Activated T-helper 9 cell treated with anti-CD3 and anti-CD28 coated beads, Interleukin-2, amount 50 U/mL, for 16 hours (primary cell): ENCODE measurements at places on chromosomes 11 and 22.

- no peak for DNase-seq
Measured at GRCh38 chr22:47337161-47337621, 574.7 kb downstream of the TBC1D22A start.

DNA sequence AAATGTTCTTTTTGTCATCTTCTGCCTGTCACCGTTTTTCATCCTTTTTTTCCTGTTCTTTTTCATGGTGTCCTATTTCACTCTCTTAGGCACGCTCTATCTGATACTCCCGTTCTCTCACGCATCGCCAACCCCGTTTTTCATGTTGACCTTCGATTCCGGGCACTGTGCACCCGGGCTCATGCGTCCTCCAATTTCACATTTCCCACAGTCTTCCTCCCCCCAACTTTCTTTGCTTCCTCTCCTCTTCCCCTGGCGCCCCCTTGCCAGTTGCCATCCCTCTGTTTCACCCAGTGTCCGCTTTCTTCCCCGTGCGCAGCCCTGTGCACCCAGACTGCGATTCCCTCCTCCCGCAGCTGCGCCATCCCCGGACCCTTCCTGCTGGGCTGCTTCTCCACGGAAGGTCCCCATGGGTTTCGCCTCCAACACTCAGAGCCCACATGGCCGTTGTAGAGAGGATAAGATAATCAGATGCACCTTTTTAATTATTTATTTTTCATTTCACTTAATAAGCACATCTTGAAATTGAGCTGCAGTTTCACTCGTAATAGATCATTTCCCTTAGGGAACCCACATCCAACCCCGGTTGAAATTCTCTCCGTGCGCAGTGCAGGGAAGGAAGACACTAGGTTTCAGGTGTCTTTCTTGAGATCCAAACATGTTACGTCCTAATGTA, 791.1 kb downstream of the NTM start:
- DNase-seq: no peak

- DNase-seq: no peak
Measured at GRCh38 chr22:46833228-46833627, 70.8 kb downstream of the TBC1D22A start.

DNA sequence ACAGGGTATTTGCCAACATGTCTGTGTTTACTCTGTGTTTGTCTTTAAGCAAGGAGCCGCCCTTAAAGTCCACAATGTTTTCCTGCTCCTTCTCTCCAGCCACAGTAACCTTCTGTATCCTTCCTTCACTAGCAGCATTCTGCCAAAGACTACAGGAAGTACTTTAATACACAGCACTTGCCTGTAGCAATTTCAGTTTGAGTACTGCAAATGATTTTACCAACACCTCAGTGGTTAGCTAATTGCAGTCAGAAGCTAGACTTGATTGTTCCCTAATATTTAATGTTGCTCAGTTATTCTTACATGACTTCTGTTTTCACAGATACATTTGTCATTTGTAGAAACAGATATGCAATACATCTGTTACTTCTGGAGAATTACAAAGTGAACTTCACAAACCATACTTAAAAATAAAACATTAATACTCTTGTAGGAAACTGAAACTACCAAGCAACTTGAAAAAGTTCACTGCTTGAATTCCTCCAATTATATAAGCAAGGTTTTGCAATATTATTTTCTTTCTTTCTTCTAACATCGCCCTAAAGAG, 69.1 kb downstream of the FCHSD2 start:
- DNase-seq: no peak

DNA sequence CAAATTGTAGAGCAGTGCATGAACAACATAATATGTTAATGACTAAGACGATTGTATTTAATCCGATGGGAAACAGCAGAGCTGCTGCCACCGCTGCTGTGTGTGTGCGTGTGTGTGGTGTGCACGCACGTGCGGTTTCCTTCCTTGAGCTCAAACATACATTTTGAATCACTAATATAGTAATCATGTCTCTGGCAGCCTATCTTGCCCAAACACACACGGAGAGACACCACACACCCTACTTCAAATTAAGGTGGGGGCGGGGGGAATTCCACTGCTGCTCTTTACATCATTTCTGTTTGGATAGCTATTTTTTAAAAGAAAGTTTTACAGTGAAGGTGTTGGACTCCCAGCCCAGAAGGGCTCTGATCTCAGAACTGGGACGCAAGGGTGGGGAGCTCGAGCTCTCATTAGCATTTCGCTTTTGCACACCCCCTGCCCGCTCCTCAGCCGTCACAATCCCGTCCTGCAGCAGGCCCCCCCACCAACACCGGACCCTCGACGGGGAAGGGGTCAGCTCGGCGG, 651 bp upstream of the FAM83F start:
- DNase-seq: peak; percentile 19

DNA sequence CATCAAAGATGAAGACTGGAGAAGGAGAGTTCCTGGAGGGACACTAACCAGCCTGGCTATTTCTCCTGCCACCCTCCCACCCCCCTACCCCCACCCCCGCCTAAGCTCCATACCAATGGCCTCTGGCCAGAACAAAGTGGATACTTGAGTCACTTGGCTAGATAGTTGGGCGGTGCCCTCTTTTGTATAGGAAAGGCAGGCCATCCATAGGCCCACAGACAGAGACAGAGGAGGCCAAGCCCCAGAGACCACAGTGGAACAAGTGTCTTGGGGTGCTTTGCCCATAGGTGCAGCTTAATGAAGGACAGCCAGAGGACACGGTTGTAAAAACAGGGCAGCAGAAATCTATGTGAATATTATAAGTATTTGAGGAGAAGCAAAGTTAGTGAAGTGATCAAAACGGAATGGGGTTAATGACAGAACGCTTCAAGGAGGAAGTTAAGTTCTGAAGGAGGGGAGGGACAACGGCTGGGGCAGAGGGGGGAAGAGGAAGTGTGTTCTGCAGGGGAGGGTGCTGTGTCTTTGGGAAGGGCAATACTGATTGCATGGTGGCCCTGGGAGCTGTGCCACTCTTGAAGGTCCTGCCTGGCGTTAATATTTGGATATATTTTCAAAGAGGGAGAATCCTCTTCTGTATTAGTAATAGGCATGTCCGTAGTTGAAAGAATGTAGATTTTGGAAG, 32.7 kb downstream of the FLI1 start:
- DNase-seq: no peak

DNA sequence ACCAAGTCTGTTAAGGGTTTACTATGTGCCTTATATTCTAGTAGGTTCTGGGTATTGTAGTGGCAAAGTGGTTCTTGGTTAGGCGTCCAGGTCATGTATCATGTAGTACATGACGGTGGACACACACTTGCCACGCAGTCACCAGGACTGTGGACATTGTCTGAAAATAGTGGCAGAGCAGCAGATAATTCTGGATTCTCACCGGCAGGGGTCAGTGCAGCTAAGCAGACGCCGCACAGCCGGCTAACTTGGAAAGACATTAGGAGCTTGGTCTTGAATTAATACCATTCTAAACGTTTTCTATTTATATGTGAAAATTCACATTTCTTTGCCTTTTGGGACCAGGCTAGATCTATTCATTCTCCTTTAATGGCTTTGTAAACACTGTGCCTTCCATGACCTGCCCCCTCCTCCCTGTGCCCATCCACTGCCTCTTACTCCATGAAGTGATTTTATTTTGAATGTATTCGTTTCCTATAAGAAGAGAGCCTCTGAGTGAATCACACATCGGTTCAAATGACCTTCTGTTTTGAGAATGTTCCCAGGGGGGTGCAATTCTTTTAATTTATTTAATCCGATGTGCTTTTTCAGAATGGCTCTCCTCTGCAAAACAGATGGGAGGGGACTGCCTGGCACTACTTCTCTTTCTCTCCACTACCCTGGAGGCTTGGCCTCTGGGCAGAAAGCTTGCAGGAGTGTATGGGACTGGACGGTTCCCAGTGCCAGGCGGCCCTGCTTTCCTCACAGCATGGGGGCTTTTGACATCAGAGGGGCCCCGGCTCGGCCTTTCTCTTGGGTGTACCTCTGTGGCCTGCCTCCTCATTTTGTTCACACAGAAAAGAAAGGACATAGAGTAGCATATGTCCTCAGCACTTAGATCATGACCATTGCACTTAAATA, 378.0 kb downstream of the NTM start:
- DNase-seq: no peak

GRCh38 chr11:1893581-1894359, 2.1 kb upstream of the PRR33 start:
- no peak for DNase-seq

DNA sequence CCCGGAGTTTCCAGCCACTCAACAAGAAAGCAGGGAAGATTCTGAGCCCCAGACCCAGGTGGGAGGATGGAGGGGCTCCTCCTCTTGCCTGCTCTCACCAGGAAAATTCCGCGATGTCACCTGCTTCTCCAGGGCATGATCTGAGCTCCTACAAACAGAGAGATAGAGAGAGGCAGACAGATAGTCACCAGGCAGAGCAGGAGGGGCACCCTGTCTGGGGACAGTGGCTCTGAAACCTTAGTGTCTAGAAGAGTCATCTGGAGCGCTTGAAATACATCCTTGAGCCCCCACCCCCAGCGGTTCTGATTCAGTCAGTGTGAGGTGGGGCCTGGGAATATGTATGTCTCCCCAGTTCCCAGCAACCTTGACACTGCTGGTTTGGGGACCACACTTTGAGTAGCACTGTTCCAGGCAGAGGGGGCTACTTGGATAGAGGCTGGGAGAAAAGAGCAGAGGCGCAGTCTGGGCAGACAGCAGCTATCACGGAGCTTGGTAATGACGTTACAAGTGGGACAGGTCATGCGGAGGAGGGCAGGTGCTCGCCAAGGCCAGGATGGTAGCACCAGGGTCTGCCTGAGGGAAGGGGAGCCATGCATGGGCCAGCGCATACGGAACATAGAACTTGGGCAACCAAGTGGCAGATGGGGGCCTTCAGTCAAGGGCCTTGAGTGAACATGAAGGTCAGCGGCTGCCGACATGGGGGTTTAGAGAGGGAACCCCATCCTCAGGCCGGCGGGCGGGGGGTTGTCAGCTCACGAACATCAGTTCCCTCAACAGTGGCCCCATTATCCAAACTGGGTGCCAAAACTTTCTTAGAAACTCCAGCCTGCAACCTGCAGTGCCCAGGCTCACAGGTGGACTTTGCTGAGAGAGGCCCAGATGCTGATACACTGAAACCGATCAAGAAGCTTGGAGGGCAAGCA, 60.9 kb upstream of the MYEOV start:
- no peak for DNase-seq

DNA sequence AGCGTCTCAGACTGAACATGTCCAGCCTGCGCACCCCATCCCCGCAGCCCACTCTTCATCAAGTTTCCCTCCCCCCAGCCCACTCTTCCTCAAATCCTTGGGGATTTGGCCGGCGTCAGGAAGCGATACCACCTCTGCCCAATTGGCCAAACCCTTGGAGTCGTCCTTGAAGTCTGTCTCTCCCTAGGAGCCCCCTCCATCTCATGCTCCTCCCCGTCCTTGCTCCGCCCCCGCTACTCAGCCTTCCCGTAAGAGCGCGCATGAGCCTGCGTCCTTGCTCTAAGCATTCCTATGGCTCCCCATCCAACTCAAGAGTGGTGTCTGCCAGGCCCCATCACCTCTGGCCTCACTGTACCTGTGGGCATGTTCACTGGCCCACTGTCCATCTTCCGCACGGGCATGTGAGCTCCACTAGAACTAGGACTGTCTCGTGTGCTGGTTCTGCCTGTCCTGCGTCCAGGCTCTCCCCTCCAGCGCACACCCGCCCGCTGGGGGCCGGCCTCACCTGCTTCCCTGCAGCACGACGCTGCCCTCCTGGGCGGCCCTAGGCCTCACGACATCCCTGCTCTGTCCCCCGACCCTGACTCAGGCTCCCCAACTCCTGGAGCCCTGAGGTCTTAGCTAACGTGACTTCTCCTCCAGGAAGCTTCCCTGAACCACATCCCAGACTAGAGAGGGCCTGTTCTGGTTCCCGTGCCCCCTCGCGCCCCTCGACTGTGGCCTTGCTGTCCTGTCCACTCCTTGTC, 30.5 kb upstream of the TTLL12 start:
- DNase-seq: no peak

DNA sequence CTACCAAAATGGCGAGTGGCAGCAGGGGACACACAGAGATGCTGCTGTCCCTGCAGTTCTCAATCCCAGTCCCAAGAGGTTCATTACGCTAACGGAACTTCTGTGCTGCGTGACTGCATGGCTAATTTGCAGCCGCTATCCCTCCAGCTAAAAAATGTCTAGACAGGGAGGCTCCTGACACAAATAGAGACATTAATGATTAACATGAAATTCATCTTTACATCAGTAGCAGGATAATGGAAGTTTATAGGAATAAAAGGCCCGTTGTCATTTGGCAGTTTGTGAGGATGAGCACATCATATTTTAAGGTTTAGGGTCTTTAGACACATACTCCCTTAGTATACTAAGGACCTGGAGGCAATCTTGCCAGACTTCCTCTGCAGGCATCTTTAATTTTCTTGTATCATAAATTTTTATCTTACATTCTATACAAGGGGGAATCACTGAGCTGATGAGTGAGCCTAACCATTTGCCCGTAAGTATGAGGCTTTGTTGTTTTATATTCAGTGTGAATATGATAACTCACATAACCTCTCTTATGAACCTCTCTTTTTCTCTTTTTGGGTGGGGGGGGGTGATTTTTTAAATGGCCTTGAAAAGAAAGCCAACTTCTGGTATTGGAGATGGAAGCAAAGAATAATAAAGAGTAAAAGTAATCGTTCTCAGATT, 99.8 kb upstream of the OR9G4 start:
- DNase-seq: no peak

DNA sequence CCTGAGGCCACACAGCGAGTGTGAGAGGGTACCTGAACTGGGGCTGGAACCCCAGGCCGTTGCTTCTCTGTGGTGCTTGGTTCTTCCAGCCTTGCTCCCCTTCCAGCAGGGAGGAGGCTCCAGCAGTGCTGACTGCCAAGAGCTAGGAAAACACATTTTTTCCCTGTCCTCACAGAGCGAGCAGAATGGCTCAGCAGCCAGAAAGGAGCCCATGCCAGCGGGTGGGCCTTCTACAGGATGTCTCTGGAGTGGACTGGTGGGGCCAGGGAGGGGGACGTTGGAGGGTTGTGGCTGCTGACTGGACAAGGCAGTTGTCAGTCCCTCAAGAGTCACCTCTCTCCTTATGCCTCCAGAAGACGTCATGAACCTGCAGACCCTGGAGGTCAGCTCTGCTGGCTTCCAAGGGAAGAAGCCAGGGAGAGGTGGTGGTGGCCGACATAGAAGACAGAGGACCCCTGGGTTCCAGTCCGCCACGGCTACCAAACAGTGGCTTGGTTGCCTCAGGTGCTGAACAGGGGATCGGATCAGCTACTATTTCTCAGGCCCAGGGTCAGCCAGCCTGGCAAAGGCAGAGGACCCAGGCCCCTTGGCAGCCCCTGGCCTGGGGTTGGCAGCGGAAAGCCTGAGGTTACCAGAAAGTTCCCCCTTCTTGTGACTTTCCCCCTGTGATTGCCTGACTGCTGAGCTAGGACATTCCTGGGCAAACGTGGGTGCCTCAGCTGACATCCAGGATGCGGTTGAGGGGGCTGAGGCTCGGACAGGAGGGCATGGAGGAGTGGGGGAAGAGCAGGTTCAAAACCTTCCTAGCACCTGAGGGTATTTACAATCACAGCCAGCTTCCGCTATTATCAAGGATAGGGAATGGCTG, 3.7 kb downstream of the MAFF start:
- DNase-seq: no peak

DNA sequence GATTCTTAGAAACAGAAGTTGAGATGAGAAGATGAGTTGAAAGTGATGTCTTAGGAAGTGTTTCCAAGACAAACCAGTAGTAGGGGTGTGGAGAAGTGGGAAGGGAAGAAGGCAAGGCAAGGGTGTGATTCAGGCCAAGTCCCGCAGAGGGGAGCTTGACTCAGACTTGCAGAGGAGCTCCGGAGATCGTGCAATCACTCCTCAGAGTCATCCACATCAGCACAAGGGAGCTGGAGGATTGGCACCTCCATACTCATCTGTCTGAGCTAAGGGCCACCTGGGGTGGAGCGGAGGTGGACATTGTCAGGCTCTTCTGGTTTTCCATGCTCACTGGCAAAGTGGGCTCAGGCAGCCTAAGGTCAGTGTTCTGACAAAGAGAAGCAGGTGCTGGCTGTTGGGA, 44.4 kb downstream of the CHRDL2 start:
- no peak for DNase-seq
